CD4-positive, alpha-beta T cell (primary cell): ENCODE measurements at places on chromosomes 2 and 18.

GRCh38 chr2:216535454-216535995, 36.9 kb downstream of the RPL37A start:
- DNase-seq, result no peak

DNA sequence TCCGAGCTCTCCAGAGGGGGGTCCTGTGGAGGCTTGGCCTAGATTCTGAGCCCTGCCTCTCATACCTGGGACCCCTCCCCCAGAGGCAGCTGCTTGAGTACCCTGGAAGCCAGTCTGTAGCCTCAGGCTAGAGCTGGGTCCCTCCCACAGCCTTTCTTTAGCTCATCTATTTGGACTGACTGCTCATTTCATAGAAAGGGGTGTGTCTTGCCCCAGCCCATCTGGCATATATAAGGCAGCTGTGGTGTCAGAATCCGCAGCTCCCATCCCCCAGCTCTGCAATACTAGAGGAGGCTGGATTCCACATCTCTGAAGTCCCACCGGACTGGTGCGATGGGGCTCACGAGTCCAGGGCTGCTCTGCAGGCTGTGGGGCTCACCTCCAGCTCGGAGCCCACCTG, 26.1 kb downstream of the MPHOSPH10 start:
- DNase-seq, result no peak

GRCh38 chr2:60406192-60406591, 147.3 kb downstream of the BCL11A start:
- no peak for DNase-seq

GRCh38 chr2:60468382-60469085, 84.9 kb downstream of the BCL11A start:
- no peak for DNase-seq

DNA sequence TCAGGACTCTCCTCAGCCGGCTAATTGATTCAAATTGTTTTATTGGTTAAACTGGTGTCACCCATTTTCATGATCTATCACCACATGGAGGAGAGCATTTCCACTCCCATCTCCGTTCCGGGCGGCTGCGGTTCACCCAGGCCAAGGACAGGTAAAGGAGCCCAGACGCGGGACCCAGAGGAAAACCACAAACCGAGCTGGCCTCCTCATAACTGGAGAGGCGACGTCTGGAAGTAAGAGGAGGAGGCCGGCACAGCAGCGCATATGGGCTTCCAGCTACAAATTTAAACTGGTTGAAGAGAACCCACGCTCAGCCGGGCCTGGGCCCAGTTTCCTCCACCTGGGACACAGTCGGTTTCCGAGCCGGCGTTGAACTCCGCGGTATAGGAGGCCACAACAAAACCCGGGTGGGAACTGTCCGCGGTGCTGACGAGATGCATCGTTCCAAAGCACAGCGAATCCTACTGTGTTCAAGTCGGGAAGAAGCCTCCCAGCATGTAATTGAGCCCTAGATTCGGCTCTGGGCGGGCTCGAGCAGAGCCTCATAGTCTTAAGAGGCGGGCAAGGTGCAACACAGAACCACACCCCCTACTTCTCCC, 3.0 kb upstream of the SKOR2 start:
- peak; percentile 20 for DNase-seq

DNA sequence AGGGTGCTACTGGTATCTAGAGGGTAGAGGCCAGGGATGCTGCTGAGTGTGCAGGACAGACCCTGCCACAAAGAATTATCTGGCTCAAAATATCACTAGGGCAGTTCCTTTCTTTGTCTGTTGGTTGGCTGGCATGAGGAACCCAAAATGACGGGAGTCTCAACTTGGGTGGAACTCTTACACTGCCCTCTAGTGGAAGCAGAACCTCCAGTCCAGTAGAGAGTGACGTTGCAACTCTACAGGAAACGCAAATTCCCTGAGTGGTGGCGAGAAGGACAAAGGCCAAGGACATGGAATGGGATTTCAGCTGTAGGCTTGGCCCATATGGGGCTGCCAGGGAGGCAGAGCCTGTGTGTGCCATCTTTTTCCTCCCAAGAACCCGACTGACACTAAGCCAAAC, 47.1 kb downstream of the COPS8 start:
- DNase-seq, result no peak

DNA sequence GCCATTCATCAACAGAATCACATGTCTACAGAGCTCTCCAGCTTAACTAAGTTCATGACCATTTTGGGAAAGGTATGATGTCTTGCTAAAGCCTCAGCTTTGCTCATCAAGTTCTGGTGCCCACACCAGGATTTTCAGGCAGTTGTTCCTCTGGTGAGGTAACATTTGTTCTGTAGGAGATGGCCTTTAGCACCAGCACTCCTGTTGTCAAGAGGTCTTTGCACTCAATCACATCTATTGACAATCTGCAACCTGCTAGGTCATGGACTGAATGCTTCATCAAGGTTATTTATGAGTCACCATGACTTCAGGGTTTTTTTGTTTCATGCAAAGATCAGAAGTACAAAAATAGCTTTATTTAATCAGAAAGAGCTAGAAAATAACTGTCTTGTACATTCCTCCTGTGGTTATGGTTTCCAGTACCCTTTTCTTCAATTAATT, 36.6 kb upstream of the VIT start:
- DNase-seq, result no peak

DNA sequence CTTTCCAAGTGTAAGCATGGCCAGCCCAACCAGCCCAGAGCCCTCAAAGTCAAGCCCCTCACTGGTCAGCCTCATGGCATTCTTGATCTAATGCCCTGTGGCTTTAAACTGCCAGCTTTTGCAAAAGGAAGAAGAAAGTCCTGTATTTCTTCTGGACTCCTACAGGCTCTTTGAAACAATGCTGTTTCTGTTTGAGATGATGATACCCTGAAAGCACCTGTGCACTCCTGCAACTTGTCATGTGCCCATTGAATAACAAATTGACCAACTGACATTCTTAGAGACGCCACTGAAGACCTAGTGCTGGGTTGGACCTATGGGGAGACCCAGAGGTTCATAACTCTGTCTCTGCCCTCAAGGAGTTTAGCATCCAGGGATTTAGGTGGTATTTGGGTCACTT, 82.0 kb upstream of the MSH2 start:
- no peak for DNase-seq

DNA sequence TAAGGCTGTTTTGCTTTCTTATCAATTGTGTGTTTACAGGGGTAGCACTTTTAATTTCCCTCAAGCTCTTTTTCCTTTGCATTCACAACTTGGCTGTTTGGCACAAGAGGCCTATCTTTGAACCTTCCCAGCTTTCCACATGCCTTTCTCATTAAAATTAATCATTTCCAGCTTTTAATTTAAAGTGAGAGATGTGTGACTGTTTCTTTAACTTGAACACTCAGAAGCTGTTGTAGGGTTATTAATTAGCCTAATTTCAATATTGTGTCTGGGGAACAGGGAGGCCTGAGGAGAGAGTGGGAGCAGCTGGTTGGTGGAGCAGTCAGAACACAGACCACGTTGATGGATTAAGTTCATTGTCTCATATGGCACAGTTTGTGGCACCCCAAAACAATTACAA, 4.7 kb downstream of the ASB1 start:
- no peak for DNase-seq

DNA sequence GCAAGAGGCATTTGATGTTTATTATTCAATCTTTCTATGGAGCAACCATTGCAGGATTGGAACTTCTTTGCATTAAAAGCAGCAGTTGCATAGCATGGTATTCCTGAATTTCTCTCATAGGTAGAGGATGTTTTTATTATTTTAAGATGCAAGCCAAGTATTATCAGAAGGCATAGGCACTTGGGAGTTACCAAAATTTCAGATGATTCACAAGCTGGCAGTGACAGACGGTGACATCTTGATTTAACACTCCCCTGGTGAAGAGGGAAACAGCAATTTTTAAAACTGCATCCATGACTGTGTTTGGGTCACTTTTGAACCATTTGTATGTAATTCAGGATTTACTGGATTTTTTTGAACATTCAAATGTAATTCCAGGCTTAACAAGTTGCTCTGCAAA, 654.3 kb downstream of the SLC4A3 start:
- no peak for DNase-seq

GRCh38 chr2:142992840-142993239, 115.4 kb downstream of the KYNU start:
- DNase-seq, result no peak

DNA sequence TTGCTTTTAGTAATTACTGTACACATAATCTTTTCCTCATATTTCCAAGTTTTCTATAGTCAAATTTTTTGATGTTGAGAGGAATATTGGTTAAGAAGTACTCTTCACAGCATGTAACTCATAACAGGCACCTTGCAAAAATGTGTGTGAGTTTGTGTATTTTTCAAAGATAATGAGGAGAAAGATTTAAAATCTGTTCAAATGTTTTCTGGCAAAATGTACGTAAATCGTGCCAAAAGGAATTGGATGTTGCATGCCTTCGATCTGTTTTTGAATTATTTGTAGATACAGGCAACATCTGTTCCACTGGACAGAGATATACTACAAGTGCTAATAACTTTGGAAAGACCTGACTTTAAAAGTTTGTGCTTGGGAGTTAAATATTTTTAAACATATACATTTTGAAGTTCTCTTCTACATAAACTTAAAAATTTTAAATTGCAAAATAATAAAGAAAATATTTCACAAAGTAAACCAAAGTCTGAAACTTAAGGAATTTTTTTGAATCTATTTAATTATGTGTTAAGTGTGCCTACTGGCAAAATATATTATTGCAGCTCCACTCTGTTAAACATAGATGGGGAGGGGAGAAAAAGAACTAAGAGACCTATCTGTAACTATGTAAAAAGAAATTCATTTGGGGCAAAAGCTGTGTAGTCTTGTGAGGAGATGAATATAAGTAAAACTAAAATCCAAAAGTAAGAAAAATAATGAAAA, 133.5 kb upstream of the UBE2E3 start:
- no peak for DNase-seq

GRCh38 chr2:190910341-190911136, 29.9 kb downstream of the GLS start:
- DNase-seq, result no peak

GRCh38 chr2:197254776-197255530, 55.6 kb downstream of the ANKRD44 start:
- DNase-seq, result no peak

GRCh38 chr2:165634855-165635254, 159.2 kb downstream of the GALNT3 start:
- no peak for DNase-seq

DNA sequence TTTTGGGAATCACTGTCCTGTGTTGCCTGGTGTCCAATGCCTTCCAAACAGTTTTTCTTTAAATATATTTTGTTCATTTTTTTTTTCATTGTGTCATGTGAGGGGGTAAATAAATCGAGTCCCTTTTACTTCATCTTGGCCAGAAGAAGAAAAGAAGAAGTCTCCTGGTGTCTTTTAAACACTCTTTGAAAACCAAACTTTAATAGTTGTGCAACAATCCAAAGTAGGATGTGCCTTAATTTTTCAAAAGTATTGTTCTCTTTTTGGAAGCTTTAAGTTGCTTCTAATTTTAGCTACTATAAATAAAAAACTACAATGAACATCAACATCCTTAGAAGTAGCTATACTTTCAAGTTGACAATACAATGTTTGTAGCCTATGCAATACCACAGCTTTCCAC, 154.9 kb downstream of the ATAD2B start:
- no peak for DNase-seq

DNA sequence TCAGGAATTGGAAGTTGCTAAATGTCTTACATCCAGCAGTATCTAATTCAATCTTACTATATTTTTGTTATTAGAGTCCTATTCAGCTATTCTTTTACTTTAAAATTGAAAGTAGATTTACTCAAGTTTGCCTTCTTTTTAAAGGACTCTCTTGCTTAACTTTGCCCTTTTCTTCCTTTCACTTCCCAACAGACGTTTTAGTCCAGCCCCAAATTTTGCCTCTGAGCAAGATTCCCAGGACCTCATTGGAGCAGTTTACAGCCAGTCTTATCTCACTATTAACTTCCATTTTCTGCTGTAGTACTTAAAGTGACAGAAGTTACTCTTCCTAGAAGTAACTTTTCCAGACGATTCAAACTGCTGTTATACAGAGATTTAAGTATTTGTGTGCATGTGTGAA, 1.7 kb upstream of the PRKD3 start:
- no peak for DNase-seq

- no peak for DNase-seq
Observed at GRCh38 chr2:239721991-239722759, 303.0 kb downstream of the NDUFA10 start.

DNA sequence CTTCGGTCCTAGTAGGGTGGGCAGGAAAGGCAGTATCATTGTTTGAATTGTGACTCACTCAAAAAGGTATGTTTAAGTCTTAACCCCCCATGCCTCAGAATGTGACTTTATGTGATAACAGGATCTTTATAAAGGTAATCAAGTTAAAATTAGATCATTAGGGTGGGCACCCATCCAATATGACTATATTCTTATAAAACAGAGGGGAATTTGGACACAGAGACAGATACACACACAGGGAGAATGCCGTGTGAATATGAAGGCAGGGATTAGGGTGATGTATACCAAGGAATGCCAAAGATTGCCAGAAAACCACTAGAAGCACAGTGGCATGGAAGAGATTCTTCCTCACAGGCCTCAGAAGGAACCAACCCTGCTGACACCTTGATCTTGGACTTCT, 281.8 kb downstream of the CLIP4 start:
- DNase-seq, result no peak

- DNase-seq, result peak; percentile 29
Observed at GRCh38 chr18:67265464-67266245, 250.9 kb downstream of the DSEL start.
